Stomach (tissue), 19 donors: ENCODE measurements at places on chromosomes 2 and 18. TPM values are rescaled to one million over a fixed set of nuclear protein-coding genes. Genes with fewer than 3 reads are reported as not detected.

- no peak for DNase-seq
Observed at GRCh38 chr2:164145093-164145987, 409.5 kb upstream of the FIGN start.

GRCh38 chr2:153287109-153287801 is 191.3 kb downstream of the RPRM start:
- peak; percentile 13 for DNase-seq

Gene TRIB2
- 91.0 TPM for total RNA-seq

GRCh38 chr18:40066368-40066767 is 1888.7 kb upstream of the PIK3C3 start:
- DNase-seq: no peak

DNA sequence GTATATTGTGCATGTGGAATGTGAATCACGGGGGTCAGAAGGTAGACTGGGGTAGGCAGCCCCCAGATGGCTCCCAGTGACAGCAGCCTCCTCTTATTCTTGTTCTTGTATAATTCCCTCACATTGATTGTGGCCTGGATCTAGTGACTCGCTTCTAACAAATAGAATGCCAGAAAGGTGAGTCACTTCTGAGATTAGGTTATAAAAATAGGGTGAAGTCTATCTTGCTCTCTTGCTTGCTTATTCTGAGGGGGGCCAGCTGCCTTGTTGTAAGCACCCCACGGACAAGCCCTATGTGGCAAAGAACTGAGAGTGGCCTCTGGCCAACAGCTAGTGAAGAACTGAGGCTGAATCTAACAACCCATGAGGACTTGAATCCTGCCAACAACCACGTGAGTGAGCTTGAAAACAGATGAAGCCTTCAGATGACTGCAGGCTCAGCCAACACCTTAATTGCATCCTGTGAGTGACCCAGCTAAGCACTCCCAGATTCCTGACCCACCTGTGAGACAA is 15.6 kb upstream of the RMND5A start:
- peak; percentile 80 for DNase-seq

Gene DSG3
- not detected for total RNA-seq

DNA sequence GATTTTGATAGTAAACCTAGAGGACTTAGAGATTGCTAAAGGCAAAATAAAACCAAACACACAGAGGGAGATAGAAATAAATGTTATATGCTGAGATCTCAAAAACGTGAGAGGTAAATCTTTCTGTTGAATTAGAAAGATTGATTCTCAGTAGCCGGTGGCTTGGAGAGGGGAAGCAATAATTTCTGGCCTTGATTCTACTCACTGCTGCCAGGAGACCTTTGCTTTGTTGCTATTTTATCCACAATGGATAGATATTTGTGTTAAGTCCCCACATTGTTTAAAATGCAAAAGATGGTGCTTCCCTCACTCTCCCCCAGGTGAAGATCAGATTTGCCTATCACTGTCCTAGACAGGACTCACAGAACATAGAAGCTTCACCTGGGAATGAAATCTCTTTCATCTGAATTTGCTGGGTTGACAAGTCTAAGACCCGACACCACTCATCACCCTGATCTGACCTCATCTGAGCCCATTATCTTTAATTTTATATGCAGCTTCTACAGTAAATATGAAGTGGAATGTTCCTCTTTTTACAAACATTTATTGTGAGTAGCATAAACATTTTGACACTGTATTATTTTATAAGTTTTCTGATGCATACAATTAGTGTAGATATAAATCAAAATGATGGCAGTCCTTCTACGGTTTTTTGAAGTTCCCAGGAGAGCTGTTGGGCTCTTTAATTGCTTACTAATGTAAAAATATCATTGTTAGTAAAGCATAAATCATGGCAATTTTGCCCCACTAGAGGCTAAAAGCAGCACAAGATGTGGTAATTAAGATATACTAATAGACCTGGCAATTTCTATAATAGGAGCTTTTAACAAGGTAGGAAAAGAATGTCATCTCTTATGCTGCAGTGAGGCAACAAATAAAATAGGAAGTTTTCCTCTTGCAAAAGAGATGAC is 149.7 kb downstream of the DCC start:
- no peak for DNase-seq

DNA sequence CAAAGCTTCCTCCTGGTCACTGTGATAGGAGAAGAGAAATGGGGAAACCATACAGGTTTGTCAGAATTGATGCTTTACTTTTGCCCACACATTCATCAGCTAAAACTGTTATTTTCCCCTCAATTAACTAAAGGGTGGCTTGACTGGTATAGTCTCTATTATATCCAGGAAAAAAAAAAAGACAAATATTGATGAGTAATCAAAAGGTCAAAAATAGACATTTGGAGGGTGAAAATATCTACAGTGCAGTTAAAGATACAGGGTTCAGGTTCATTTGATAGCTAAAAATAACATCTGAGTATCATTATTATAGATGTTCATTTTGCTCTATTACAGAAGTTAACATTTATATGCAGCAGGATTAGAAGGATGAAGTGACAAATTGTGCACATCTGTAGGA is 577.6 kb upstream of the FAM98A start:
- DNase-seq: no peak

DNA sequence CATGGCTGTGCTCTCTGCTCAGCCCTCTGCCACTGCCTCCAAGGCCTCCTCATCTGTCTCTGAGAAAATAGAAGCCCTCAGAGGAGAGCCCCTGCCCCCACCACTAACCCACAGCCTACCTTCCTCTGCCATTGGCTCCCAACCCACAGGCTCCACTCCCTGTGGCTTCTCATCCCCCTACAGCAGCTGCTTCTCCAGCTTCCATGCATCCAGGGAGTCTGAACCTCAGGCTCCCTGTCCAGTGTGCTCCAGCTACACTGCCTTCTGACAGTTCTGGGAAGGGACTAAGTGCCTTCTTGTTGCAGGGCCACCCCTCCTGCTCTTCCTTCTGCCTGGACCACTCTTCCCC is 29.3 kb downstream of the COL6A3 start:
- no peak for DNase-seq

Gene SAG
- not detected for total RNA-seq

DNA sequence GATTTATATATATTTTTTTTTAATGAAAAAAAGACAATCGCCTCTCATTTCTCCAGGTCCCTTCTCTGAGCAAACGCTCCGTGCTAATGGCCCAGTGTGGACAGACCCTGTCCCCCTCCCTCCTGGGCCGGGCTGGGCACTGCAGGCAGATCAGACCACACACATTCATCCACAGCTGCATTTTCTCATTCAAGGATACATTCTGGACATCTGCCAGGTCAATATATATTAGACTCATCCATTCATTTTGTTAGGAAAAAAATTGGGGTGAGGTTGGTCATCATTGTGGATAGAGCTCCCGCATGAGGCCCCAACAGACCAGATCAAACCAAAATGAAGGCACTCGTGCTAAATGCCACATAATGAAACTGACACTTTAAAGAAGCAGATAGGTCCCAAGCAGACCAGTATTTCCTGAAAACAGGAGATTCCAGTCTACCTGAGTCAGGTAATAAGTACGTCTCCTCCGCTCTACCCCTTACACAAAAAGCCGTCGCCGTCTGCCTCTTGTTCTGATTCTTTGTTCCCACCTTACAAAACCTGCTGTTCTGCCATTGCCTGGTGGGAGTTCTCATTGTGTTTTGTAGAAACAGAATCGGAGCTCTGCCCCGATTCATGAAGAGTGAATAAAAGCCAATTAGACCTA is 15.4 kb upstream of the OTOS start:
- no peak for DNase-seq

Gene GYPC
- total RNA-seq: 47.3 TPM

DNA sequence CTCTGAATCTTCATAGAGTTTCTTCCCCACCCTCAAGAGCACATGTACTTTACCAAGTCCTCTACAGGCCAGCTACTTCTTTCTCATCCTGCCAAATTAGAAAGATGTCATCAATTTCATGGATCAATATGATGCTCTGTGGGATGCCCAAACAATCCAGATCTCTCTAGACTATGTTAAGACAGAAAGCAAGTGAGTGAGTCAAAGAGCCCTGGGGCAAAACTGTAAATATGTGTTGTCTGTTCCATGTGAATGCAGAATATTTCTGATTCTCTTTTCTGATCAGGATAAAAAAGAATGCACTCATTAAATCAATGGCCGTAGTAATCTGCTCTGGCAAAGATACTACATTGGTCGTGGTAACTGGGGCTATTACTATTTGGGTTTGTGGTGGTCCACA is 53.1 kb upstream of the ROCK2 start:
- DNase-seq: no peak

Gene CEP76
- total RNA-seq: 11.2 TPM

GRCh38 chr2:20350753-20351554 is at the start of gene PUM2:
PUM2 (minus strand) TSS chr2:20350844; CDS start chr2:20327360, 23,484 bp downstream.
- peak; percentile 99 for DNase-seq

GRCh38 chr2:232667989-232668583 is 29.0 kb upstream of the GIGYF2 start:
- peak; percentile 20 for DNase-seq

DNA sequence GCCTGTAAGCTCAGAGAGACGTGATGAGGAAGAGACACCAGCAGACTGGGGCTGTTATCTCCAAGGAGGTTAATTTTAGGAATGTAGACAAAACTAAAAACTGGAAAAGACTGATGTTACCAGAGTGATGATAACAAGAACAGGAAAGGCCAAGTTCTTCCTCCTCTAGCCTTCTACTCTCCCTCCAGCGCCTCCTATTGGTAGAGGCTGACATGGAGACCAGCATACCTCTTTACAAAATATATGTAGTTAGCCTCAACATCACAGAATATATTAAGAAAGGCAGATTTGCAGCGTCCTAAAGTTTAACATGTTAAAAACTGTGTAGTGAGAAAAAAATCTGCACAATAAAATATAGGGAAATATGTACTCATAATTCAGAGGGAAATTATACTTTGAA is 66.0 kb downstream of the TCF4 start:
- DNase-seq: no peak

DNA sequence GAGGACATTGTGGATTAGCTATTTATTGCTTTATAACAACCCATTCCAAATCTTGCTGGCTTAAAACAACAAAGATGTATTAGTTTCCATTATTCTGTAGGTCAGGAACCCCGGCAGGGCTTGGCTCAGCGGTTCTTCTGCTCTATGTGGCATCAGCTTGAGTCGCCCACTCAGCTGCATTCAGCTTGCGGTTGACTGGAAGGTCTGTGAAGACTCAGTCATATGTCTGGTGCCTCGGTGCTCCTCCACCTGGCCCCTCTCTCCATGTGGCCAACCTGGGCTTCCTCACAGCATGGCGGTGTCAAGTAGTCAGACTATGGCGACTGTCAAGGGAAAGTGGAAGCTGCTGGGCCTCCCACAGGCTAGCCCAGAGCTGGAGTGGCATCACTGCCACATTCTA is 48.6 kb downstream of the EMILIN2 start:
- DNase-seq: no peak
